NCI-H226 (cell line): ENCODE measurements at places on chromosomes 7 and 10.

DNA sequence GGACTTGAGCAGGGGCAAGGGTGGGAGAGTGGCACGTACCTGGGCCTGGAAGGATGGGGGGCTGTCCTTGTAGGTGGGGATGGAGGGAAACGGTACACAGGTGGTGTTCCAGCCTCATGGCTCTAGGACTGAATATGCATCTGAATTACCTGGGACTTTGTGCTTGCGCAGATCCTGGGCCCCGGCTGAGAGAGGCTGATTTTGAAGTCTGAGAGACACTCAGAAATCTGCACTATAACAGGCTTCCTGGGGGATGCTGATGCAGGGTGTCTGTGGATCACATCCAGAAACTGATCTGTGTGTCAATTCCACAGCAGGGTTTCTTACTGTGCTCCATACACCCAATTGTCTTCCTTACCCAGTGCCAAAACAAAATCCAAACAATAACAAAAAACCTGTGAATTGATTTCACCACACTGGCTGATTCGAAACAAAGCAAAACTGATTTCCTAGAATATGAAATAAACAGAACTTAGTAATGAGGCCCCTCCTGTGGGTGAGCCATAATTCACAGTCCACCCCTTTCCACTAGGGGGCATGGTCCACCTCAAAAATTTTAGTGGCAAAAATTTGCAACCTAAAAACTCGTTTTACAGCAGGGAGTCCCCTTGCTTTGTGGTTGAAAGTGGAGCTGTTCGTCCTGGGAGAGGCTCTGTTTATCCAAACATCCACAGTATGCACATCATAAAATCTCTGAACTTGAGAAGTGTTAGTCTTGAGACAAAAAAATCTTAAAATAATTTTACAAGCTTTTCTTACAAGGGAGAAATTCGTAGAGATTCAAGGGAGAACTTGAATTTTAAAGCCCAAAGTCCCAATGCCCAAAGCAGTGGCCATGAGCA, 32.0 kb upstream of the PLEKHA1 start:
- no peak for DNase-seq

GRCh38 chr7:122329145-122329802, 24.7 kb upstream of the FEZF1 start:
- no peak for DNase-seq

- no peak for DNase-seq
Measured at GRCh38 chr10:78584681-78585080, 484.1 kb upstream of the ZMIZ1 start.

- DNase-seq = no peak
Measured at GRCh38 chr10:103188853-103189252, 4.2 kb downstream of the NT5C2 start.

GRCh38 chr10:92848037-92848440, 281 bp upstream of the EXOC6 start:
- DNase-seq = no peak

GRCh38 chr7:127904670-127904985, 126.6 kb downstream of the LRRC4 start:
- no peak for DNase-seq

DNA sequence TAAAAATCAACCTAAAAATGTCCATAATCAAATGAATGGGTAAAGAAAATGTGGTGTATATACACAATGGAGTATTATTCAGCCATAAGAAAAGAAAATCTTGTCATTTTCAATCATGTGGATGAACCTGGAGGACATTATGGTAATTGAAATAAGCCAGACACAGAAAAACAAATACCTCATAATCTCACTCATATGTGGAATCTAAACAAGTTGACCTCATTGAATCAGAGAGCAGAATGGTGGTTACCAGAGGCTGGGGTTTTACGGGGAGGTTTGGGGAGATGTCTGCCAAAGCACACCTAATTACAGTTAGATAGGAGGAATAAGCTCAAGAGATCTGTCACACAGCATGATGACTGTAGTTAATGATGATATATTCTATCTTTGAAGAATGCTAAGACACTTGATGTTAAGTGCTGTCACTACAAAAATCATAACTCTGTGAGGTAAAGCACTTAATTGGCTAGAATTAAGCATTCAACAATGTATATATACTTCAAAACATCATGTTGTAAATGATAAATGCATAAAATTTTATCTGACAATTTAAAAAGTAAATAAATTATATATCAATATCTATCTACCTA, 39.1 kb upstream of the TNPO3 start:
- no peak for DNase-seq

GRCh38 chr7:141979568-141979967, 6.0 kb upstream of the TAS2R38 start:
- DNase-seq = no peak

DNA sequence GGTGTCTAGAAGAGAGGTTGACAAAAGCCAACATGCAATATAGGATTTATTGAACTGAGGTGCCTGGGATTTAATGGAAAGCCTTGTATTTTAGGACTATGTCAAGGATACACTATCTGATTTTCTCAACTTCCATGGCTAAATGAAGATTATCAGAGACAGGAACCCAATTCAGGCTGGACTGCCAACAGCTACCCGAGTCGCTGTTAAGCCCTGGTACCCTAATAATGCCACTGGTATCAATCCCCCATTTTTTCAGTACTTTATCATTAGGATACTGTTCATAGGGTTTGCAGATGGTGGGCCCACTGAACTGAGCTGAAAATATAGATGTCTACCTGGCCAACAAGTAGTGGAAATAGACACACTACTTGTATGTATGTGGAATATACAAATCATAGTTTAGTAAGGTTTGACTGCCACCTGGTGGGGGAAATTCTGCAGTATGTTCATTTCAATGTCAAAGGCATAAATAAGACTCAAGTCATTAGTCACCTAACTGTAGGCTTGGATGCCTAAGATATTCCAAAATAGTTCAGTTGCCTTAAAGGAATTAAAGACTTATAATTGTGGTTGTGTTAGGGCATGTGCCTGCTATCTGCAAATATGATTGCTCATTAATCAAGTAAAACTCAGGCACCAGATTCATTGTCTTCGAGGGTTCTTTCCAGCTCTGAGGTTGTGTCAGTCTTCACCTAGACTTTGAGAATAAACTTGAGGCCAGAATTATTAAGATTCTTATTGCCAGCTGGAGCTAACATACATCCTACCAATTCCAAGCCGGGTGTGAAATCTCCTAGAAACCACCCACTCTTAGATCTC, 34.1 kb upstream of the NOBOX start:
- peak; percentile 13 for DNase-seq

DNA sequence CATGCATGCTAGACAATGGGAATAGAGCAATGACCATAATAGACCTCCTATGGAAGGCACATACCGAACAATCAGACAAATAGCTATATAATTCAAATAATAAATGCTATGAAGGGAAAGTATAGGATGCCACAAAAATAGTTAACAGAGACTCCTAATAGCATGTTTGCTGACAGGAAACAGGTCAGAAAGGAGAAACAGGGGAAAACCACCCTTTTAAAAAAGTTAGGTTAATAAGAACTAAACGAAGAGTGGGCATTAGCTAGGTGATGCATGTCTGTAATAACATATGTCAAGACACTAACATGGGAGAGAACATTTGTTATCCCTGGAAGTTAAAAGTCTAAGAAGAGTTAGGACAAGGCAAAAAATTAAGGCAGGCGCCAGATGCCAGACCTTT, 58.9 kb downstream of the ABI1 start:
- no peak for DNase-seq

DNA sequence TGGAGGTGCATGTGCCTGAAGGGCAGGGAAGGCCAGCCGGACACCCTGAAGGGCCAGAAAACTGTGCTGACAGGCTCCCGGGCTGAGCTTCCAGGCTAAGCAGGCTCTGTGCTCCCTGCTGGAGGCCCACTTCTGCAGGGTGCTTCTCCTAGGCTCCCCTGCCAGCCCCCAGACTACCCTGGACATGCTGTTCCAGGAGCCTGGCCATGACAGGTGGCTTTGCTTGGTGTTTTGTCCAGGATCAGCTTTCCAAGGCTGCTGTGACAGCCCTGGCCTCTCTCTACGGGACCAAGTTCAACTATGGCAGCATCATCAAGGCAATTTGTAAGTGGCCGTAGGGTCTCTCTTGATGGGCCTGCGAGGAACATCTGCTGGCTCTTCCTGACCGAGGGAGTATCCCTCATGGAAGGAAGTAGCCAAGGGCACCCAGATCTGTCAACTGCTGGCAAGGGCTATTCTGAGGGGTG, 5.3 kb downstream of the CPA1 start:
- no peak for DNase-seq

GRCh38 chr10:121405096-121405495, 193.1 kb downstream of the FGFR2 start:
- DNase-seq = no peak

GRCh38 chr7:11315666-11316258, 342.1 kb downstream of the PHF14 start:
- DNase-seq = no peak

- DNase-seq = no peak
Measured at GRCh38 chr10:57979956-57980355, 287.7 kb downstream of the IPMK start.

DNA sequence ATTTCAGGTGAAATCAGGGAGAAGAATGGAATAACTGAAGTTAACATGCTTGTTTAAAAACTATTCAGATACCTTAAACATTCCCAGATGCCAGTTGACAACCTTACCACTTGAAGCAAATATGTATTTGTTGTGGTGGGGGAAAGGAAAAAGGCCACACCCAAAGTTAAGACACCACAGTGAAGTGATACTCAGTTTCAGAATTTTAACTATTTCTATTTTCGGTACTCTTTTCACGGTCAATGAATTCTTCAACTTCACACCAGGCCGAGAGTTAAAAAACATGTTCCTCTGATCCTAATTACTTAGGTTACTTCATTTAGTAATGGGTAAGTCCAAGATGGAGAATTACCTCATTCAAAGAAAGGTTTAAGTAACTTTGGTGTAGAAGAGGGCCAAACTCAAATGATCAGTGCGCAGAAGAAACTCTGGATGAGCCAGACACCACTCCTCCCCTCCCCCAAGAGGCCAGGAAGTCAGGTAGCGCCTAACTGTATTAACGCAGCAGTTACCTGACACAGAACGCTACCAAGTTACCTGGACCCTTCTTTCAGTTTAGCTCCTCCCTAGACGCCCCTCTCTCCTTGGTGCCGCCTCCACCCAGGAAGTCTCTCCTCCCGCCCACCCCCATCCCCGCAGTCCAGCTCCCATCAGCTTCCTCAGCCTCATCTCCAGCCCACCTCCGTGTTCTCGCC, 700 bp downstream of the MTPN start:
- no peak for DNase-seq

DNA sequence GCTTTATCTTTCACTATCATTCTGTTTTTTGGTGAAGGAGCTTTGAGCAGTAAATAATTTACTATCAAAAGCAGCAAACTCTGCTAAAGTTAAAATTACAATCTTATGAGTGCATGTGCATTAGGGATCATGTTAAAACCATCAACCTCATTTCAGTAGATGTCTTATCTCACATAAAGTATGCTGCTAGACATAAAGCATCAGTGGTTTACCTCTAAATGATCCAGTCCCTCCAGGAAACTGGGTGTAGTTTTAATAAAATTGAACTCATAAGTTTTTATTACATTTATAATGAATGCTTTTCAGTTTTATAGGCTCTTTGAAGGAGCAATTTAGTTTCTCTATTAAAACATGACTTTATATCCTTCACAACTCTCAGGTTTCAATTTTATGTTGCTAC, 108.7 kb downstream of the LRRN3 start:
- peak; percentile 15 for DNase-seq

DNA sequence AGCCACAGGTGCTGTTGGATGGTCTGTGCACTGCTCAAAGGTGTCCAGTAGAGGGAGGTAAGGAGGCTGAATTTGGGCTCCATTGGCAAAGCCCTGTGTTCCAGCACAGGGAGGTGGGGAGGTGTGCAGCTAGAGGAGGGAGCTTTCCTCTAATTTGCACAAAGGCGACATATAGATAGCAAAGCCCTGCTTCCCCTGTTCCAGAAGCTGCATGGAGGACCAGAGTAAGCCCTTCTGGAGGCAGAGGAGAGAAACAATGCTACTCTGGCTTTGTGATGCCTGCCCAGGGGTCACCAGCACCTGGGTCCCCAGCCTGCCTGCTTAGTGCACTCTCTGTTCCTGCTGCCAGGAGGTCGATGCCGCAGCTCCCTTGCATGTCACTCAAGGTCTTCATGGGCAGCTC, 3.4 kb upstream of the ARHGAP22 start:
- peak; percentile 21 for DNase-seq

DNA sequence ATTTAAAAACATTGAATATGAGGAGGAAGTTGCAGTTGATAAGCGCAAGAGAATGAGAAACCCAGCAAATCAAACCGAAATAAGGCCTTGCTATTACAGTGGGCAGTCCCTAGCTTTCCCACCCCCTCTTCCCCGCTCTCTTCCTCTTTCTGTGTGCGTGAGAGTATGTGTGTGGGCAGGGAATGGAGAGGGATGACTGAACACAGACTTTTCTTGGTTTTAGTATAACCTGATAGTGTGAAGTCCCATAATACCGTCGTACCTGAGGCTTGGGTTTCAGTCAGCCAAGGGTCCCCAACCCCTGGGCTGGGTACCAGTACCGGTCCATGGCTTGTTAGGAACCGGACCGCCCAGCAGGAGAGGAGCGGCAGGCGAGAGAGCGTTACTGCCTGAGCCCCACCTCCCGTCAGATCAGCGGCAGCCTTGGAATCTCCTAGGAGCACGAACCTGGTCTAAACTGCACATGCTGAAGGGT, 255.3 kb downstream of the CELF2 start:
- DNase-seq = no peak

DNA sequence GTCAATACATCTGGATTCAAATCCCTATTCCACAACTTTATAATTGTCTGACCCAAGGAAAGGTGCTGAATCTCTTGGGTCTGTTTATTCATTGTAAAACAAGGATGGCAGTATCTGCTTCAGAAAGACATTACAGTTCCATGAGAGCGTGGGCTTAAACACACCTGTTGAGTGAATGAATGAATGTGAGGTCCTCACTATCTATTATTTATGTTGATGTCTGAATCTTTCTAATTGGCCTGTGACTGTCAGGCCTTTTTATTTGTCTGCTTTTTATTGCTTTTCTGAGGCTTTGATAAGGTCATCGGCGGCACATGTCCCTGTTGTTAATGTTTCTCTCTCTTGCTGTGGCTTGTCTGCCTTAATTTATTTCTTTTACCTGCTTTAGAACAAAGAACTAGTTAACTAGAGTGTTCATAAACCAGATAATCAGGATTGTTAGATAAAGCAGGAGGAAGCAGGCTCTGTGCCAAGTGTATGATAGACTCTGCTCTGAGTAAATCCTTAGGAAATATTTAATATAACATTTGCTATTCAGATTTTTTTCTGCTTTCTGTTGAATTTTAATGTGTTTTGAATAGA, 42.3 kb upstream of the CYCS start:
- no peak for DNase-seq

DNA sequence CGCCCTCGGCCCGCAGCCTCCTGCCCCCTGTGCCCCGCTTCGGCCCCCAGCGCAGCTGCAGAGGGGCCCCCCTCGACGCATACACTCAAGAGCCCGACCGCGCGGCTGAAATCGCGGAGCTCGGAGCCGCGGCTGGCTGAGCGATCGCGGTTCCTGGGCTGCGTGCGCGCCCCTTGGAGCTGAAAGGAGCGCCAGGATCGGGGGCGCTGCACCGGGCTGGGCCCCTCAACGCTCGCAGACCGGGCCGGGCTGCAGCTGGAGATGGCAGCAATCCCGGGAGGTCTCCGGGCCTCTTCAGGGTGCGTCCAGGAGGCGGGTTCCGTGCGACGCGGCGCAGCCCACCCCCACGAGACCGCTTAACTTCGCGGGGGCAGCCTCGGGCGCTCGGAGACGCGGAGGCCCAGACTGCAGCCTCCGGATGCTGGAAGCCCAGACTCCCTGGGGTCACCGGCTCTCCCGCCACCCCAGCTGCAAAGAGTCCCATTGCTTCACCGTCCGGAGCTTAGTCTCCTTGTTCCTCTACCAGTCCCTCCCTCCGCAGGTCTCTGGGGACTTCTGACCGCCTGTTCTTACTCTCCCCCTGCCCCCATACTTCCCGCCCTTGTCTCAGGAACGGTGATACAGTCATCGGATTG, 73.0 kb upstream of the LRRC4 start:
- no peak for DNase-seq
